ENCODE measurements at places on chromosomes 5 and 9.

DNA sequence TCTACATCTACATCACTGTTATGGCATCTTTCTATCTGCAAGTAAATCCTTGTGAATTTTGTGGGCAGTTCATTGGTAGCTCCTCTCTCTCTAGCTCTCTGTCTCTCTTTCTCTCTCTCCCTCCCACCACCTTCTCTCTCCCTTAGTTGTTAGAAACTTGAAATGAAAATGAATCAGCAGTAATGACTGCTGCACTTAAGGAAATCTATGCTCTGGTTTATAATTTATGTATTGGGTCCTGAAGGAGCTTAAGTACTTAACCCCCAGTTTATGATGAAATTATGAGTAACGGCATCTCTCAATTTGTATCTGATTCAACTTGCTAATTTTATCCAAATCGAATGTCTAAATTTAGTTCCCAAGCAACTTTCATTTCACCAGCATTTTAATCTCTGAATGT lies 52.0 kb upstream of the PTGER4 start:
- no peak for DNase-seq

DNA sequence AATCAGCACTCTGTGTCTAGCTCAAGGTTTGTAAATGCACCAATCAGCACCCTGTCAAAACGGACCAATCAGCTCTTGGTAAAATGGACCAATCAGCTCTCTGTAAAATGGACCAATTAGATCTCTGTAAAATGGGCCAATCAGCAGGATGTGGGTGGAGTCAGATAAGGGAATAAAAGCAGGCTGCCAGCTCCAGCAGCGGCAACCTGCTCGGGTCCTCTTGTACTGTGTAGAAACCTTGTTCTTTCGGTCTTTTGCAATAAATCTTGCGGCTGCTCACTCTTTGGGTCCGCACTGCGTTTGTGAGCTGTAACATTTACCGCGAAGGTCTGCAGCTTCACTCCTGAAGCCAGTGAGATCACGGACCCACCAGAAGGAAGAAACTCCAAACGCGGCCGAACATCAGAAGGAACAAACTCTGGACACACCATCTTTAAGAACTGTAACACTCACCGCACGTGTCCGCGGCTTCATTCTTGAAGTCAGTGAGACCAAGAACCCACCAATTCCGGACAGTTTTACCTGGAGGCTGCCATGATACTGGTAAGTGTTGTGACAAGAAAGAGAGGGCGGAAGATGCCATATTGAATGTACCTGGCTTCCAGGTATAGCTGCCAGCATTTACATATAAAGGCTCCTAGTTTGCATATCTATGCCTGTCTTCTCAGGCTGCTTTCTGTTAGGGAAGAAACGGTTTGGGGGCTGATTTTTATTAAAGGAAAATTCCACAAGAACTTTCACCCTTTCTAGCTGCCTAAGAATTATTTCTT lies 758.5 kb upstream of the CTNND2 start:
- DNase-seq: no peak

- no peak for DNase-seq
Observed at GRCh38 chr5:151253605-151253950, 593 bp downstream of the GM2A start.

DNA sequence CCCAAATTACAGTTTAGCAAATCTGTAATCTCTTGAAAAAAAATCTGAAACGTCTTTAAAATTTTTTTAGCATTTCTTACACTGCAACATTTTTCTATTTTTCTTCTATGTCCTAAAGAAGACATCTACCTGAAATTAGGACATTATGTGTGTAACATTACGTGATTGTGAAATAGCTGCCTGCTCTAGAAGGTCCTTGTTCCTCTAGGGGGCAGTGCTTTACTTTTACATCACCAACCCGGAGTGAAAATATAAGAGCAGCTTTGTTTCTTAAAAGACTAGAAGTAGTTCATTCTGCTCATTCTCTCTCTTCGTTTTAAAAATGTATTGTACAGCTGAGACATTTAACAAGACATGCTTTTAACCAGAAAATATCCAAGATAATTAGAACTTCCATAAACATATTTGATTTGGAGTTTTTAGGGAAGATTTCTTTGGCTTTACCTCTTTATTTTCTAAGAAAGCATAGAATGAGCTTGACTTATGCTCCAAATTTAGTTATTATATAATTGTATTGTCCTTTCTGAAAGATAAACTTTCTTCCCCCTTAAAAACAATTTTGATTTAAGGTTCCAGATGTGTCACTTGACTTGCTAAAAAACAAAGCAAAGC lies 48.1 kb upstream of the RIOK2 start:
- DNase-seq: peak; percentile 36

DNA sequence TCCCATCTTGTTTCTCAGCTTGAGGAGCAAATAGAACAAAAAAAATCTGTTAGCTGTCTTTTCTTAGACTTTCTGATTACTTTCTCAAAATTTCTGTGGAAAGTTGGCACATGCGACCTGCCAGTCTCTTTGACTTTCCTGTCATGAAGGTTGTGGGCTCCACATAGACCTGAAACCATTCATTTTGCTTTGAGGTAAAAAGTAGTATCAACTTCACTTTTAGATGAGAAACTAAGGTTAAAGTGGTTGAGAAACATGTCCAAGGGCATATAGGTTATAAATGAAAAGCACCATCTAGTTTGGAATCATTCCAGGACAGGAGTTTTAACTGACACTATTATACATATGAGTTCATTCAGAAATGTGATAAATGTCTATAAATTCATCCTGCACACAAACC lies 42.7 kb downstream of the ST8SIA4 start:
- DNase-seq: no peak

- DNase-seq: no peak
Observed at GRCh38 chr5:28580616-28581015, 1542.2 kb upstream of the CDH9 start.

GRCh38 chr5:74185599-74185998 lies 454.9 kb downstream of the ENC1 start:
- no peak for DNase-seq
